Fibroblast of the aortic adventitia (primary cell): ENCODE measurements at places on chromosomes 2 and 18.

DNA sequence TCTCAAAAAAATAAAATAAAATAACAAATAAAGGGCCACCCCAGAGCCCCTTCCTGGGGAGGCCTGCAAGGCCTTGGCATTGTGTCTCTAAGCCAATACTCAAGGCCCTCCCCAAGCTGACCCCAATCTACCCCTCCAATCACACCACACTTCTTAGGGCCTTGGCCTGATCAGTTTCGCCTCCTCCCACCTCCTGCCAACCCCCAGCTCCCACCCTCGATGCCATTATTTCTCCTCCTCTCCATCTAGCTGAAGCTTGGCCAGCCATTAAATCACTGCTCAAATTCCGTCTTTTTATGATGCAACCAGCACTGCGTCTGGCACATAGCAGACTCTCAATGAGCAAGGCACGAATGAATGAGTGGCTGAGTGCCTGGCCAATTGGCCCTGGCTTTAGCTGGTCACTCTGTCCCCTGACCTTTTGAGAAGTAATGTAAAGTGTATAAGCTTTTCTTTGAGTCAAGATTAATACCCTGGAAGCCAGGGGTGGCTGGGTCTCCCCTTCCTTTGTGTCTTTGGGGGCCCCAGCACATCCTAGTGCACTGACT lies 55.9 kb downstream of the SMAD7 start:
- peak; percentile 73 for DNase-seq

- no peak for DNase-seq
These were observed 86.0 kb upstream of the MAPK4 start for GRCh38 chr18:50473881-50474280.

DNA sequence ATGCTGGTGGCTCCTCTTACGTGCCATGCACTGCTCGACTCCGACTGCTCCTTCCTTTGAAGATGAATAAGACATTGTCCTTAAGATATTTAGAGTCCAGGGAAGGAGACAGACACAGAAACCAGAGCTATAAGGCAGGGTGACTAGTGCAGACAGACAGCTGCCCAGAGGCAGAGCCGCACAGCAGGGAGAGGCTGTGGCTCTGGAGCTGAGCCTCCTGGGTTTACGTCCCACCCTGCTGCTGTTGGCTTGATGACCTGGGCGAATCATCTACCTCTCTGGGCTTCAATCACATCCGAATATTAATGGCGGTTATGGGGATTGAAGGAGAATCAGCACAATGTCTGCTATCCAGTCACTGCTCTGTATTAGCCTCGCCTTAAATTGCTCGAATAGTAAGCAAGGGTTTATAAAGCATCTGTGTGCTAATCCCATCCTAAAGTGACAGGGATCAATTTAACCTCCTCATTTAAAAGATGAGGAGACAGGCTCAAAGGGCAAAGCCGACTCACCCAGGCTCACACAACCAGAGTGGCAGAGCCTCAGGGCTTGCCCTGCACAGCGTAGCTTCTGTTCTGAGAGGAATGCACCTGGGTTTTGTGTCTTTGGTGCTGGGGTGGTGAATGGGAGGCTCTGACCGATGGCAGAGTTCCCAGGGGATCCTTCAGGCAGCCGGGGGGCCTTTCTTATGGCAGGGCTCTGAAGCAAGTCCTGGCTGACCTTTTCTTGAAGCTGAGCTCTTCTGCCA lies 284.1 kb downstream of the MYCN start:
- DNase-seq, result no peak

GRCh38 chr2:122210898-122211856 lies 455.7 kb downstream of the TSN start:
- DNase-seq, result no peak

DNA sequence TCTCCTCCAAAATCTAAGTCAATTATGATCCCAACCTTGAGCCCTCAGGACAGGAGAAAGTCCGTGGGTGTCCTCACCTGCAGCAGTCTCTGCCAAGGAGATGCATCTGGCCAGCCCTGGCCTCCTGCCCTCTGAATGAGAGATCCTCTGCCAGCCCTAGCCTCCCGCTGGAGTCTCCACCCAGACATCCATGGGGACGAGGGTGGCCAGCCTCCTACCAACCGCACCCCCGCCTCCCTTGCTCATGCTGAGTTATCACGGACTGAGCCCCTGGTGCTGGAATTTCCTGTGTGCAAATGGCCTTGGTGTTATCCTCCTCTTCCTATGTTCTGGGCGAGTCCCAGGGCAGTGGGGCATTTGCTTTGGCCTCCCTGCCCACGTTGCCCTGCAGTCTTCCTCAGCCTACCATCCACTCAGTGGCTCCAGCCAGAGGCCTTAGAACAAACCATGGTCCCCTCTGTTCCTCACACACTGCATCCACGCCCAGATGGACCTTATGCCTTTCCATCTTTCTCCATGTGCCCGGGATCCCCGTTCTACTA lies 116.4 kb downstream of the ACKR3 start:
- DNase-seq, result no peak

- DNase-seq, result no peak
These were observed 137.5 kb downstream of the LYPD6B start for GRCh38 chr2:149175956-149176355.

DNA sequence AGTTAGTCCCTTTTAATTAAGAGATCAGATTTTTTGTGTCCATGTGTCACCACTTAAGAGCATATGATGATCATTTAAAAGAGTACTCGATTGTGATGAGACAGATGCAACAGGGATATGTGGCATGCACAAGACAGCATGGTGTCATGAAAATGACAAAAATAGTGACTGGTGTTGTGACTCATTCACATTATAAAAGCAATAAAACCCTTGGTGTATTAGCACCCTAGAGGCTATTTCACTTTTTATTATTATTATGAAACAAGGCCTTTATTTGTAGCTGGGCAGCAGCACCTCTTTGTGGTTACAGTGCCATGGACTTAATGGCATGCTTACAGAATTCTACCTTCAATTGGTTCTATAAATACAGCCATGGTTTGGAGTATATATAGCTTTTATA lies 1296.0 kb upstream of the ZEB2 start:
- no peak for DNase-seq
